ENCODE measurements at places on chromosomes 2 and 18.

- no peak for DNase-seq
Measured at GRCh38 chr2:88448248-88448647, 4.2 kb downstream of the FOXI3 start.

- no peak for DNase-seq
Measured at GRCh38 chr2:236176417-236176816, 8.2 kb upstream of the GBX2 start.

- DNase-seq, result no peak
Measured at GRCh38 chr18:24499814-24500213, 39.4 kb downstream of the HRH4 start.

DNA sequence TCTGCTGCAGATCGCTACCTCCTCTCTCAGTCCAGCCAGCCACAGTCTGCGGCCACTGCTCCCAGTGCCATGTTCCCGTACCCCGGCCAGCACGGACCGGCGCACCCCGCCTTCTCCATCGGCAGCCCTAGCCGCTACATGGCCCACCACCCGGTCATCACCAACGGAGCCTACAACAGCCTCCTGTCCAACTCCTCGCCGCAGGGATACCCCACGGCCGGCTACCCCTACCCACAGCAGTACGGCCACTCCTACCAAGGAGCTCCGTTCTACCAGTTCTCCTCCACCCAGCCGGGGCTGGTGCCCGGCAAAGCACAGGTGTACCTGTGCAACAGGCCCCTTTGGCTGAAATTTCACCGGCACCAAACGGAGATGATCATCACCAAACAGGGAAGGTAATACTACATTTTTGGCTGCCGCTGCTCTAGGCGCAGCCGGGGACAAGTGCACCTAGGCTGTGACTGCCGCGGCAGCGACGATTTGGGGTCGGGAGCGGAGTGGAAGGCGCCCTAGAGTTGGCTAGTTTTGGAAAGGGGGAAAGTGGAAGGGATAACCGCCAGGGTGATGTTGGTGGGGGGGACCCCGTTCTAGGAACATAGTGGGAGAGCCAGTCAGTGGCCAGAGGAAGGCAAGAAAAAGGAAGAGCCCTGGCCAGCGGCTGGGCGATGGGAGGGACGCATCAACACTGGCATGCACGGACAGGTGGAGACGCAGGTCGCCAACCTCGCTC, 776 bp downstream of the TBR1 start:
- no peak for DNase-seq

DNA sequence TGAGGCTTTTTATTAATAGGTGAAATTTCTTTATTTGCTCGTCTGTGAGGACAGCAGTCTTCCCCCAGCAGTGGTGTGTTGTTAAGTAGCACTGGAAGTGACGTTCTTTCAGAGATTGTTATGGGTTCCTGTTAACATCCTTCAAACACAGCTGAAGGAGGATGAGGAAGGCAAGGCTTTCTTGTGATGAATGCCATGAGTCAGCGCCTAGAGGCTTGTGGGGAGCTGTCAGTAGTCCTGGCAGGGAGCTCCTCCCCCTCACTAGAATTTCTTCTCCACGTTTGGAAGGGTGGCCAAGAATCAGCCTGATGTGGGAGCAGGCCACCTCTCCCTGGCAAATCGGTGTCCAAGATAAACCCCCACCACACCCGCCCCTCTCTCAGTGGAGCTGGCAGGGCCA, 113.2 kb downstream of the ARHGEF4 start:
- DNase-seq, result no peak

DNA sequence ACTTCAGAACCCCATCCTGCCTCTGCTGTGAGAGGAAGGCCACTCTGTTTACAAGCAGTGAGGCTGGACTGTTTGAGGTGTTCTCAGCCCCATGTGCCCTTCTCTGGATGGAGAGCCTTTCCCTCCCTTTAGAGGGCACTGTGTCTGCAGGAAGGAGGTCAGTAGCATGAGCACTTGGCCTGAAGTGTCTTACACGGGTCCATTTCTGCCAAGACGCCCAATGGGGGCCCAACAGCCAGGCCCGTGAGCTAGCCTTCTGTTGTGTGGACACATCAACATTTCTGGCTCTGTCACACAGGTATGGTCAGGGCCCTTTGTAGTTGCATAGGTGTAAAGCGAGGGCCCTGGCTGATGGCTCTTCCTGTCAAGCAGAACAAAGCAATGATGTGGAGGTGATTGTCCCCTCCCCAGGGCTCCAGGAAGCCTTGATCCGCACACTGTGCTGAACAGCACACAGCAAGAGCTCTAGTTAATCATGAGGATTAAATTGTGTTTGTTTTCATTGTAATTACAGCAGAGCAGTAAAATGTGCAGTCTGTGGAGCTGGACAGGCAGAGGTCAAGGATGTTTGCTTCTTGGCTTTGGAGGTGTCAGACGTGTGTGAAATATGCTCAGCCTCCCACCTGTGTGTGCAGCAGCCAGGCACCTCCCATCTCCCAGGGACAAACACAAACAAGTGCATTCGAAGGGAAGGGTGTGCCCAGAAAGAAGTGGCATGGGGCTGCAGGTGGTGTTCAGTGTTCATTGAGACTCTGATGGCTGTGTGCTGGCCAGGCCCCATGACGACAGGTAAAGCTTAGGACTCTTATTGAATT, 132.1 kb downstream of the SH3RF3 start:
- no peak for DNase-seq

DNA sequence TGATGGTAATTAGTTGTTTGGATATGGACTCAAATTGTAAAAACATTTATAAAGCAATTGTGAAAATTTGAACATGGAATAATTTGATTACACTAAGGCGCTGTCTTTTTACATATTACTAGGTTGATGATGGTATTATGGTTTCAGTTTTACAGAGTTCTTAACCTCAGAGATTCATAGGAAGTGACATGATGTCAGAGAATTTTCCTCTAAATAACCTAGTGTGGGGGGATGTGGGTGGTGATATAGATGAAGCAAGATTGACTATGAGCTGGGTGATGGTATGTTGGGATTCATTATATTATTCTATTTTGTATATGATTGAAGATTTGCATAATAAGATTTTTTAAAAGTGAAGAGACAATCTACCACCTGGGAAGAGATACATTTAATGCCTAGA, 45.9 kb upstream of the ATP5MC3 start:
- no peak for DNase-seq

DNA sequence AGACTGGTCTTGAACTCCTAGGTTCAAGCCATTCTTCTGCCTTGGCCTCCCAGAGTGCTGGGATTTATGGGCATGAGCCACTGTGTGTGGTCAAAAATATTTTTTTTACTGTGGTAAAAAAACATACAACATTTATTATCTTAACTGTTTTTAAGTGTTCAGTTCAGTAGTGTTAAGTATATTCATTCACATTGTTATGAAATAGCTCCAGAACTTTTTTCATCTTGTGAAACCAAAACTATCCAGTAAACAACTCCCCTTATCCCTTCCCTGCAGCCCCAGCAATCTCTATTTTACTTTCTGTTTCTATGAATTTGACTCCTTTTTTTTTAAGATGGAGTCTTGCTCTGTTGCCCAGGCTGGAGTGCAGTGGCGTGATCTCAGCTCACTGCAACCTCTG, 9.3 kb downstream of the RMC1 start:
- no peak for DNase-seq

DNA sequence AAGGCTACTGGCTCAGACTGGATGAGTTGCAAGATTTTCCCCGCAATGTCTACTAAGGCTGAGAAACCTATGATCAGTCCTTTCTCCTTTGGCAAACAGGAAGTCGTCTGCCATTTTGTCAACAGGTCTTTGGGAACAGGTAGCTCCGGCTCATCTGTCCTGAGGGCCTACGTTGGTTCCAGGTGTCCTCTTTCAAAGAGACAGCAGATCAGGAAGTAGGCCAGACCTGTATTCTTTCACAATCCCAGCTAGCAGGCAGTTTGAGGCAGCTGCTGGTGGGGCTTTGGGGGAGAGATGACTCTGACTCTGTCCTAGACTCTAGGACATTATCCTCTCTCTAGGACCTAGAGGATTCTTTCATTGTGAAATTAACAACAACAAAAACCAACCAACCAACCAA, 98.6 kb downstream of the ACTR2 start:
- DNase-seq, result no peak

DNA sequence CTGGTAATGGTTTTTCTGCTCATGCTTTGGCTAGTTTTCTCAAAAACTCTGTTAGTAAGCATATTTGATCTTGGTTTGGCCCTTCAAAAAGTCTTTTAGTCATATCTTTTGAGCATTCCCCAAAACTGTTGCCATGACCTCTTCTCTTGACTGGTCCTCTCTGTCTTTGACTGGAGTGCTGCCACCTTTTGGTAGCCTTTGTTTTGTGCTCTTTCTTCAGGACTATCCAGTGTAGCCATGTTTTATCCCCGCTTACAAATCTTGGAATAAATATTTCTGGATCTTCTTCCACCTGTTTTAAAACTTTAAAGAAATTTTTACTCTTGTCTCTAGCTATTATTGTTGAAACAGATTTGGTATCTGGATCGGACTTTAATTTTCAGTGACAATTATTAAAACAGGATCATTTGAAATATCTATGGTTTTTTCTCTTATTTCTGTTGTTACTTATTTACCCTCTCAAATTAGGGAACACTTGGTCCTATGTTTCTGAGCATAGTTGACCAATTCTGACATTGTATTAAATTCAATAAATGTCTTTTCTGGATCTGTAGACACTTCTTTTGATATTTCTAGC, 965 bp upstream of the ELOA2 start:
- DNase-seq, result no peak

DNA sequence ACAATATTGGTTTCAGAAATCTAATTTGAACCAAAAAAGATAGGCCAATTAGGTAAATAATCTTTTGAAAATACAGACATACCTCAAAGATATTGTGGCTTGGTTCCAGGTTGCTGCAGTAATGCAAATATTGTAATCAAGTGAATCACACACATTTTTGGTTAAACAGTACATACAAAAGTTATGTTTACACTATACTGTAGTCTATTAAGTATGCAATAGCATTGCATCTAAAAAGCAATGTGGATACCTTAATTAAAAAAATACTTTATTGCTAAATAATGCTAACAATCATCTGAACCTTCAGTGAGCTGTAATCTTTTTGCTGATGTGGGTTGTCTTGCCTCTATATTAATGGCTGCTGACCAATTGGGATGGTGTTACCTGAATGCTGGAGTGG, 67.3 kb downstream of the KYNU start:
- DNase-seq, result no peak

GRCh38 chr2:66578687-66579106, 143.8 kb downstream of the MEIS1 start:
- no peak for DNase-seq

DNA sequence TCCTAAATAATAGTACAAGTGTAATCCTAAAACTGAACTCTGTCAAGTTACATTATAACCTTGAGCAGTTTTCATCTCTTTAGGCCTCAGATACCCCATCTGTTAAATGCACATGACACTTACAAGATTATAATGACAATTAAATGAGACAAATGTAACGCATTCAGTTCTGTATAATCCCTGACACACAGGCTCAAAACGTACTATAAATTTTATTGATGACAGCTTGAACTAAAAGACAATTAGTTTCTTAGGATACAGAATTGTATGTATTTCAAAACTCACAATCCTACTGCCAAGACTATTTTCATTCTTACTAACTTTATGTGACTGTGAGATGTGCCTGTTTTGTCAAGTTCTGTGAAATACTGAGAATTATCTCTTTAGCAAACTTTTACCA, 56.2 kb downstream of the GFPT1 start:
- DNase-seq, result no peak

DNA sequence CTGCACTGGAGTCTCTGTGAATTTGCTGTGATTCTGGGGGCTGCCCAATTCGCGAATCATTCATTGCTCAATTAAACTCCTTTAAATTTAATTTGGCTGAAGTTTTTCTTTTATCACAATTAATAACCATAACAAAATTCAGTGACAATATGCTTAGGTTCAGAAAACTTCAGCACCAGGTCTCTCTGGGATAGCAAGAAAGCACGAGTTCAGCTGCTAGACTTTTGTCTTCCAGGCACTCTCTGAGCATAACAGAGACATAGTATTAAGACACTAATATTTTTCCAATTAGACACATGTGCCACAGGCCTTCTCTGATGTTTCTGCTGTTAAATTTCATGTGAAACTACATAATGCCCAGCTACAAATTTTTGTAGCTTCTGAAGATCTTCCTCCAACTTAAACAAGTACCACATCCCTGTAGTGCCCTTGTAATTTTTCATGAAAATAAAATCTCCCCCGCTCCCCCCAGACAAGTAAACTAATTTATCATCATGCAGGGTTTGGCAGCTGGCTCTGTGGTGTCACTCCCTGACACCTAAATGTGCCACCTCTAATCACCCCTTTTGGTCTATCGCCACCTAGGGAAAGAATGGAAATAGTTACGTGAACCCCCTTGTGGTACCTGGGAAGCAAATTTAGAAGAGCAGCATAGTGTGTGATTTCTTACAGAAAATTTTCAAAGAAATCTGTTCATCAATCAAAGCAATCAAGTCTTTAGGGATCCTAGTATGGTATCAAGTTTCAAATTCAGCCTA, 94.1 kb downstream of the CSRNP3 start:
- no peak for DNase-seq

DNA sequence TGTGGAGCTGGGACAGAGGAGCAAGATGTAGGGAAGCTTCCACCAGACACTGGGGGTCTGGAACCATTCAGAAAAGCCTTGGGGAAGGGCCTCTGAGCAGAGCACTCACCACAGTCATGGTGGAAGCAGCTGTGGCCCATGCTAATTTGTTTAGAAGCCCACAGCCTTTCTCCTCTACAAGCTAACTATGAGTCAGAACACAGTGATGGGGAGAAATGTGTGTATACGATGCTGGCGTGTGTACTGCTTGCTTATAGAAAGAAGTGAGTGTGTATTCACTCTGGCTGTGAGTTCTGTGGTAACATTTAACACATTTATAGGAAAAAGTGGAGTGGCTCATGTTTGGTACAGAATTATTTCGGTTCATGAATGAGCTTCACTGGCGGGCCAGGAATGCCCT, 157.0 kb upstream of the ACAA2 start:
- DNase-seq, result no peak

DNA sequence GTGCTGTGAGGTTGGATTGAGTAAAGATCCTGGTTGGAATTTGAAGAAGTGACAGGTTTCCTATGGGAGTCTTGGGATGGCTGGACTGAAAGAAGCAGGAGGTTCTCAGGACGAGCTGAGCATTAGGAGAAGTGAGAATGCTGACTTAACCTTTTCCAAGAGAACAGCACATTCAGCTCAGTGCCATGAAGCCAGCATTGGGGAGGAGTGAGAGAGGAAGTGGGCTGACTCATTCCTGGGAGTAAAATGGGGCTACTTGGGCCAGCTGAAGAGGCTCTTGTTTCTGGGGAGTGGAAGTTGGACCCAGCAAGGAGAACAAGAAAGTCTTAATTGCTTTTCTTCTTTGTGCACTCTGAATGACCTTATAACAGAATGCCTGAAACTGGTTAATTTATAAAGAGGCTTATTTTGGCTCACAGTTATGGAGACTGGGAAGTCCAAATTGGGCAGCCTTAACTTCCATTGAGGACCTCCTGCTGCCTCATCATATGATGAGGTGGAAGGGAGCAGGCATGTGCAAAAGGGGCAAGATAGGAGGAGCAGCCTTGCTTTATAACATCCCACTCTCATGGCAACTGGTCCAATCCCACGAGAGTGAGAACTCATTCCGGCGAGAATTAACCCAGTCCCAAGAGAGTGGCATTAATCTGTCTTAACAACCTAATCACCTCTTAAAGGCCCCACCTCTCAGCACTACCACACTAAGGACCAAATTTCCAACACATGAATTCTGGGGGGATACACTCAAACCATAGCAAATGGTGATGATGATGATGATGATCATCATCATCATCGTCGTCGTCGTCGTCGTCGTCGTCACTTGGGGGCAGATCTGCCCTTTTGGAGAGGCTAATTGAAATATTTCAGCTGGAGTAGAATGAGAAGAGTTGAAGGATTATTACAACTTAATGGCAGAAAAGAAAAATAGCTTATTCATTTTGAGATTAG, 26.1 kb downstream of the DGUOK start:
- no peak for DNase-seq
